ENCODE measurements at places on chromosomes 3 and 15. TPM values are rescaled to one million over a fixed set of nuclear protein-coding genes. Genes with fewer than 3 reads are reported as not detected.

GRCh38 chr15:54206586-54207321 lies 228.5 kb downstream of the UNC13C start:
- no peak for DNase-seq

GRCh38 chr15:39429898-39430357 lies 151.0 kb upstream of the THBS1 start:
- no peak for DNase-seq

GRCh38 chr15:101437209-101437608 lies 52.3 kb downstream of the PCSK6 start:
- DNase-seq = no peak

DNA sequence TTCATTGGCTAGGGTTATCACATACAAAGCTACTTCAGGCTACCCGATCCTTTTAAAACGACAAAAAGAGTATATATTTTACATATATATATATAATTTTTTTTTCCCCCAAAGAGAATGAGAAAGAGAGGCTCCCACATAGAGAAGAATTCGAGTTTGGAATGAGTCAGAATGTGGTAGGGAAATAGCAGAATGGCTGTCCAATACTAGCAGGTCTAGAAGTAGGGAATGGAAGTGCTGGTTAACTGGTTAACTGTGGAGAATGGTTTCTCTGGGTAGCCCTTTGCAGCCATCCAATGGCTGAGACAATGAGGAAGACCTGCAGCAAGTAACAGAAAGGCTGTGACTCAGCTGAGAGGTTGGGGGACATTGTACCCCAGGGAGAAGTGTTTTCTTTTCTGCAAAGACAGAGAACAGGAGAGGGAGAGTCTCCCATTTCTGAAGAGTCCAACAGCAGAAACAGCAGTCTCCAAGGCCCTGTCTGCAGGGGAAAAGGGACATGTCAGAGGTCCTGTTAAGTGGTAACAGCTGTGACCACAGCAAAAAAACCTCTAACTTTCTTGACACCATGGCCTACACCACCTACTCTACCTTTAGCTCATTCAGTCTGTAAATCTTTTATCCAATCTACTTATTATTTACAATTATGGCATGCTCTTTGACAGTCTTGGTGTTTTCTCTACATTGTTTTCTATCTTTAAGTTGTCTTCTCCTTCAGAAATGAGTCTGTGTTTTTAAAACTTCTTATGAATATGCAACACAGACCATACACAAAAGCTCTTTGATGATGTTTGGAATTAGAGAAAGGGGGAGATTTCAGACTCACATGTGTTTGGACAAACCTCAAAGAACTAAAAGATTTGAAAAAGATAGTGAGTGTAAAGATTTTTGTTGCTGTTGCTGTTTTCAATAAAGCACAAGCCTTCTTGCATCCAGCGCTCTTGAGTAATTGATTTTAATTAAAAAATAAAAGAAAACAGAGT lies 116.1 kb upstream of the SLC7A14 start:
- DNase-seq = no peak

Gene FBXW12
- not detected for total RNA-seq

Gene PLA2G4D
- total RNA-seq = not detected

All from omental fat pad (tissue), 4 donors.